KBM-7 (cell line): ENCODE measurements at places on chromosomes 7 and 10.

DNA sequence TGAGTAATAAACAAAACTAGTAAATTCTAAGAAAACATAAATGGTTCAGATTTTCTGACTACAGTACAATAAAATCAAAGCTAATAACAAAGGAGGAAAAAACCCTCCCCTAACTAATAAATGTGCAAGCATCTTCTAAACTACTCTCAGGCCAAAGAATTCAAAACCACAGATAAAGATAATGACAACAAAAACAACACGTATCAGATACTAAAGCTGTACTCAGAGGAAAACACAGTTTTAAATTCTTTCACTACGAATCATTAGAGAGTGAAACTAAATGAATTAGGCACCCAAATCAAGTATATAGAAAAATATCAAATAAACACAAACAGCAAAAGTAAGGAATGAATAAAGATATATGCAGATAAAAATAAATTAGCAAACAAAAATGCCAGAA lies 200.9 kb downstream of the TEX36 start:
- no peak for DNase-seq

- DNase-seq = peak; percentile 40
These were observed 264.3 kb downstream of the RNLS start for GRCh38 chr10:88318803-88319202.

GRCh38 chr10:67666416-67667034 lies 29.5 kb downstream of the CTNNA3 start:
- peak; percentile 56 for DNase-seq

DNA sequence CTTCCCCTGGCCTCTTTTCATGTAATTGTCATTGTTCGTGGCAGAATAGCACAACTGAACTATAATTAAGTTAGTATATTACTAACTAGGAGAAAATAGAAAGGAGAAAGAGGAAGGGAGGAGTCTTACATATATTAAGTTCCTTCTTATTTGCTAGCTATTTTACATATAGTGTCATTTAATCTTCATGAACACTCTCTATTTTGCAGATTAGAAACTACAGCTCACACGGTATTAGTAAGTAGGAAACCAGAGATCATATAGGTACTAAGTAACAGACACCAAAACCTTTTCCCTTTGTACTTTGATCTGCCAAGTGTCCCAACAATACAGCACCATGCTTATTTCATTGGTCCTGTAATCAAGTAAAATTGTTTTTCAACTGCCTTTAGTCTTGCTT lies 202.4 kb upstream of the HPS1 start:
- DNase-seq = no peak
